Fibroblast of skin of back (primary cell): ENCODE measurements at places on chromosomes 16 and 17.

GRCh38 chr17:27982688-27983087, 59.8 kb upstream of the NLK start:
- no peak for DNase-seq

DNA sequence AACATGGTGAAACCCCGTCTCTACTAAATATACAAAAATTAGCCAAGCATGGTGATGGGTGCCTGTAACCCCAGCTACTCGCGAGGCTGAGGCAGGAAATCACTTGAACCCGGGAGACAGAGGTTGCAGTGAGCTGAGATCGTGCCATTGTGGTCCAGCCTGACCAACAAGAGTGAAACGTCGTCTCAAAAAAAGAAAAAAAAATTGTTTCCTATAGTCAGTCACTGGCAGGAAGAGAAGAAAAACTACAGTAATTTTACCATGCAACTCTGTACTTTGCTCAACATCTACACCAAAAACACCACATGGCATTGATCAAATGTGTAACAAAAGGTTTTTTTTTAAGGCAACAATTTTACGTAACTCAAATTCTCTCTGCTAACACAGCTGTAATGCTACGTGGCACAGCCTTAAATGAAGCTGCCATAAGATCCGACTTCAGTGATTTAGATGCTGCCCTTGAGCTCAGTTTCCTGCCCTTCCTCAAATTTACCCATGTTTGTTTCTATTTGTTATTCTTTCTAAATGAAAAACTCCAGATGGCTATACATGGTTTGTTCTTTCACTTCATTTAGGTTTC, 40.2 kb downstream of the CNOT1 start:
- no peak for DNase-seq

DNA sequence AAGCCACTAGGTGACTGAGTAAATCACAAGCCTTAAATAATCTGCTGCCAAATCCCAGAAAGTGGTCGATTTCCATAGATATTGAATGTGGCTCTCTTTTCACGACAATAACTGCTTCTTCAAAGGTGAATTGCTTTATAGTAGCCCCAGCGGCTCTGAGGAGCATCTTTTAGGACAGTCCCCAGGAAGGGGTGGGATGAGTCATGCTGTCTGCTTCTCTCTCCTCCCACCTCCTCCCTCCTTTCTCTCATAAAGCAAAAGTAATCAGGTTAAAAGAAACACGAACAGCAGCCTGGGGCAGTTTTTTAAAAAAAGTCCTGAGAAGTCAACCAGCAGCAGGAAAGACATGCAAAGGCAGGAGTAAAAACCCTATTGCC, 1.8 kb downstream of the KIAA0513 start:
- DNase-seq = peak; percentile 55

- DNase-seq = no peak
Measured at GRCh38 chr17:1067282-1067956, 70.5 kb downstream of the TIMM22 start.

GRCh38 chr17:72997559-72997958, 94.9 kb downstream of the SLC39A11 start:
- no peak for DNase-seq

- DNase-seq = peak; percentile 73
Measured at GRCh38 chr16:84941921-84942320, 69.4 kb downstream of the ZDHHC7 start.

- DNase-seq = no peak
Measured at GRCh38 chr17:21089933-21090901, 36.5 kb upstream of the DHRS7B start.

DNA sequence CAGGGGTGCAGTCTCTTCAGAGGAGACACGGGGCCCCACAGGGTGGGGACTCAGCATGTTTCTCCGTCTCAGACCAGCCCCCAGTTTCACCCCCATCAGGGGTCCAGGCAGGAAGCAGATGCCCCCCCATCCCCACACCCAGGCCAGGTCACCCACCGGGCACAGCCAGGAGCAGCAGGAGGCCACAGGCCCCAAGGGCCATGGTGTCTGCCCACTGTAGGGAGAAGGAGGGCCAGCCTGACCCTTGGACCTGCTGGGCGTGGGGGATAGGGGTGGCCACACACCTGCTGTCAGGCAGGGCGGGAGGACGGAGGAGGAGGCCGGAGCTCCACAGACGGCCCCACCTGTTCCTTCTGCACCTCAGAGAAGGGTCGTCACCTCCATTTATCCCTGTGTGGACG, at the start of gene TPSG1:
Gene TPSG1 (minus strand): TSS at position 218 of the 401 bp plus-strand sequence. CDS start 16 bp downstream, at position 202.
- DNase-seq = no peak

DNA sequence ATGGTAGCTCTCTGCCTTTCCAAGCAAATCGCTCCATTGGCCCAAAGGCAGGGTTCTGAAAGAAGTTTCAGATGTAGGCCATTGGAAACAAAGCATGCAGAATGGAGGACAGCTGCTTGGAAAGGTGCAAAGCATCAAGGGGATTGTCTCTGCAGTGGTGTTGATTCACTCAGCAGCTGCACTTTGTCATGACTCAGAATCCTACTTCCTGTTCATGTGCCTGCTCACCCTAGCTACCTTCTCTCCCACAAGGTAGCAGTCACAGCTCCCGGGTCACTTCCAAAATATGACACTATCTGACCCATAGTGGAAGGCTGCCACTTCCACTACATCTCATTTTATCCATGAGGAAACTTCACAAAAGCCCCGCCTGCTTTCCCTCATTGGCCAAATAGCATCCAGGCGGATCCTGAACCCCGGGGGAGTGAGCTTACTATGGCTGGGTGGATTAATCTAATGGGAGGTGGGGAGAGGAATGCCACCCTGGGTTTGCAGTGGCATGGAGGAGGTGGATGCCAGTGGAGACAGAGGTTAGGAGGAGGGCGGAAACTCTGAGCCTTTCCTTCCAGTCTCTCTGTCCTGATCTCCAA, 74.7 kb upstream of the NKD1 start:
- DNase-seq = peak; percentile 15

DNA sequence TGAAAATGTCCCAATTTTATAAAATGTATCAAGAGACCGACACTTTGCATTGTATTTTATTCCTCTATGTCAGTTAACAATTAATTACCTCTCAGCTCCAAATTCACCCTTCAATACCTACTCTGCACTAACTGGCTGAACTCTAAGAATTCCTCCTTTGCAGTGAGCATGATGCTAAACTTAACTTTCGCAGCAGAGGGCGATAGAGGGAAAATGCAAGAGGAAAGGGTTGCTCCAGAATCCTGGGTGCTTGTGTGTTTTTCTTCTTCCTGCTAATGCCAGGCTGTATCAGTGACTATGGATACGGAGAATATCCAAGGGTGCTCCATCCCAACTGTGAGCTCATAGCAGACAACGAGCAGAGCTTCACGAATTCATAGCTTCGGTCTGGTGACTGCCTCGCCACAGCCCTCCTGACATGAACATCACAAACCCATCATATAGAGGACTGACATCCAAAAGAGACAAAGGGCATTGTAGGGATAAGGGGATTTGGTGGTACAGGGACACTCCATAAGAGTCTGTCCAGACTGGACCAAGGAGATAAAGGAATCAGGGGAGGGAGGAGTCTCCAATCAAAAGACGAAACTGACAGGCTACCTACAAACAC, 172.9 kb downstream of the STX8 start:
- DNase-seq = peak; percentile 35

GRCh38 chr16:6105115-6105514, 1007.5 kb upstream of the EEF2KMT start:
- no peak for DNase-seq

DNA sequence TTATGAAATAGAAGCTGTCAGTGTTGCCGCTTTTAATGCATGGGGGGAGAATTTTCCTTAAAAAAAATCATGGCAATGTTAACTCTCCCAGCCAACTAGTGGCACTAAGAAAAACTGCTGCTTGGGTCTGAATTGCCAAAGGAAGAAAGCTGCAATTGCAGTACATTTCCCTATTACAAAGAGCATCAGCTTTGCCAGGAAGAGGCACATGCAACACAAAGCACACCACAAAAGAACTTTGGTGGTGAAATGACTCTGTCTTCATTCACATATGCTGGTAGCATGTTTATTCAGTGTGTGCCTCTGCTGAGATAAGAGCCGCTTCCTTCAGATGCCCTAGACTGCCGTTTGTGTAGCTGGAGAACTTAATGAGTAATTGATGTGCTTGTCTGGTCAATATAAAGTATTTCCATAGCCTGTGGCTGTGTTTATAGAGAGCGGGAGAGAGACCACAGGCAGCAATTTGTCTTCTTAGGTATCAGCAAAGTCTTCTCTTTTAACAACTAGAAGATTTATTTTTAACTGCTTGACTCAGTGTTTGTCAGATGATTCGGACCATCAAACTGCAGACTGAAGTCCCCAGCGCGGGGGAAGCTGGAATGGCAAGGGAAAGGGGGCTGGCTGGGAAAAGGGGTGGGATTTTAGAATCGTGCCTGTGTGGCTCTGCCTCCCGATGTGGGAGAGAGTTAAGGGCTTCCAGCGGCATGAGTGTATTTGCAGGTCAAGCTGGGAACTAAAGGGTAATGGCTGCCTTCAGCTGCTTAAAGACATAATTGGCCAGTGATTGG, 115.1 kb downstream of the MRTFB start:
- peak; percentile 79 for DNase-seq

DNA sequence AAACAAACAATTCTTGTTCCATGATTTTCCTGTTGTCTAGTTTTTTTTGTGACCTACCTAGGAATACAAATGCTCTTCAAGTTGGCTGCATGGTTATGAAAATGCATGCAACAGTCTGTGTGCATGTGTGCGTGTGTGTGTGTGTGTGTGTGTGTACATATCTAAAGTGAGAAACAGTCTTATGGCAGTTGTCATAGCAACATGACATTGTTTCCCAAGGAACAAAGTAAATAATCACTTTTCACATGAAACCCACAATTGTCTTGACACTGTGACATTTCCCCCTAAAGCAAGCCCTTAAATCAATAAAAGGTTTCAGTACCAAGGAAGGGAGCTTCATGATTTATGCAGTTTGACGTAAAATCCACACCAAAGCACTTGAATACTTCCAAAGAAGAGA, 758.4 kb downstream of the CDH8 start:
- no peak for DNase-seq

DNA sequence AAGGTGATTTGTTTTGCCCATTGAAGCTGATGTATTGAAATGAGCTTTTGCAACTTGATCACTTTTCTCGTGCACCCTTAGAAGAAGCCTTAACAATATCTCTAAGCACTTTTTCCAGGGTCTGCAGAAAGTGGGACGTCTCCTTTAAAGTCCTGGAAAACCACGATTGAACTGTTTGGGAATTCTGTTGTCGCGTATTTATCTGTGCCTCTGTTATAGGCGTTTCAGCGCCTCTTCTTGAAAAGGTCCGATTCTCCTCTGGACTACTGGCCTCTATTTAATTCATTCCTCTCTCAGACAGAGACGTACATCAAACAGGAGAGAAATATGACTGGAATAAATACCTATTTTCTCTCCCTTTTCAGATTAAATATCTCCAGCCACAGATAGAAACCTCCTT, 262.4 kb upstream of the PSMD7 start:
- DNase-seq = no peak

DNA sequence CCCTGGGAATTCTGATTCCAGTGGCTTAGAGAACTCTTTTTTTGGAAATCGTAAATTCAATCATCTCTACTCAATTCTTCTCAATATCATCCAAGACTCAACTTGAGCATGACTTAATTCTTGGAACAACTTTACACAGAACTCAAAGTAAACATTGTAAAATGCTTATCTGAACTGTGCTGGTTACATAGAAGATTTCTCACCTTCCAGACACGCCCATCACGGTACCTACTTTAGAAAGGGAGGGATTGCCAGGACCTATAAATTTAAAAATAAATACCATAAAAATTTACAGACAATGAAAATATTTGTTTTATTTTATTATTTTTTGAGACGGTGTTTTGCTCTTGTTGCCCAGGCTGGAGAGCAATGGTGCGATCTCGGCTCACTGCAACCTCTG, 26.5 kb downstream of the MAP1LC3B start:
- DNase-seq = no peak

DNA sequence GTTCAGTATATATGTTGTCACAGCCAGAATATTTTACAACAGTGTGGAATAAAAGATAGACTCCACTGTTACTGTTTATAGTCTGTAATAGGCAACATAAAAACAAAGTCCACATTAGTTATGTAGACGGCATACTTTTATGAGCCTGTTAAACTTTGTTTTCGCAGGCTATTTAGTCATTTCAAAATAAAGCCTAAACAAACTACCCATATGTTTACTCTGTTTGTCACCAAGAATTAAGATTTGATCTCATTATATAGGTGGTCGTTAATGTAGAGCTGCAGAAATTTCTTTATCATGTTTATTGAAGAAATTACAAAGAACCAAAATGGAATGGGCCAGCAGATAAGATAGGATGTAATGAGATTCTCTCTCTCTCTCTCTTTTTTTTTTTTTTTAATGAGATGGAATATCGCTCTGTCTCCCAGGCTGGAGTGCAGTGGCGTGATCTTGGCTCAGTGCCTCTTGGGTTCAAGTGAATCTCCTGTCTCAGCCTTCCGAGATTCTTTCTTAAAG, 943.8 kb upstream of the SOX9 start:
- DNase-seq = no peak

DNA sequence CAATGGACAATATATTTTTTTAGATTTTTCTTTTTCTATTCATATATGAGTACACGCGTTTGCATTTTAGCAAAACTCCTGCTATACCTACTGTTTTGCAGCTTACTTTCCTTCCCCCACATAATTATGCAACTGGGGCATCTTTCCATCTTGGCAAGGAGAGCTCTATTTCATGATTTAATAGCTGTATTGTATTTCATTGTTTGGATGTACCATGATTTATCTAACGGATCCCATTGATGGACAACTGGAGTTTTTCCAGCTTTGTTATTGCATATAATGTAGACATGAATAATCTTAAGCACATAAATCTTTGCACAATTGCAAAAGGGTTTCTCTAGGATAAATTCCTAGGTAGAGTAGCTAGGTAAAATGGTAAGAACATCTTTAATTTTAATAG, 133.9 kb downstream of the PITPNC1 start:
- DNase-seq = no peak

GRCh38 chr17:64621772-64622171, 40.3 kb downstream of the SMURF2 start:
- DNase-seq = no peak

GRCh38 chr17:74055508-74056160, 147.8 kb upstream of the RPL38 start:
- no peak for DNase-seq

DNA sequence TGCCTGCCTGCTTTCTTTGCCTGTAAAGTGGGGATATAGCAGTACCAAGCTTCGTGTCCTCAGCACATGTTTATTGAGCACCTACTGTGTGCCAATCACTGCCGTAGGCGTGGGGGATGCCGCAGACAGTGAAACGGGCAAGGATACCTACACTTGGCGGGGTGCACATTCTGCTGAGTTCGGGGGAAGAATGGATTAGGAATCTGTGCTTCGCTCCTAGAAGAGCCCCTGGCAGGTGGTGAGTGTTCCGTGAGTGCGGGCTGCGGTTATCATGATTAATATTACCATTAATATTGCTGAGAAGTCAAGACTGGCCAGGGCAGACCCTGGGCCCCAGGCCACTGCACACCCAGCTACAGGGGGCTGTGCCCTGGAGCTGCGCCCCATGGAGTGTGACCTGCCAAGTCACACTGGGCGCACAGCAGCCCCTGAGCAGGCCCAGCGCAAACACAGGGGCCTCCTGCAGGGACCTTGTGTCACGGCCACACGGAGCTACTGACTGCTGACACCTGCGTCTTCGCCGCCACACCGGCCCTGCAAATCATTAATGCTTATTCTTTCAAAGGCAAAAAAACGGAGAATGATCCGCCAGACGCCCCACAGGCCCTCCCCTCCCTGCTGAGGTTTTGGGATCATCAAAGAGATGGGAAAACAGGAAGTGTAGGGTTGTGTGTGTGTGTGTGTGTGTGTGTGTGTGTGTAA, 213.4 kb upstream of the GSE1 start:
- no peak for DNase-seq

GRCh38 chr17:4715063-4715744, 4.8 kb downstream of the ARRB2 start:
- no peak for DNase-seq
